ENCODE measurements at places on chromosomes 11 and 22.

DNA sequence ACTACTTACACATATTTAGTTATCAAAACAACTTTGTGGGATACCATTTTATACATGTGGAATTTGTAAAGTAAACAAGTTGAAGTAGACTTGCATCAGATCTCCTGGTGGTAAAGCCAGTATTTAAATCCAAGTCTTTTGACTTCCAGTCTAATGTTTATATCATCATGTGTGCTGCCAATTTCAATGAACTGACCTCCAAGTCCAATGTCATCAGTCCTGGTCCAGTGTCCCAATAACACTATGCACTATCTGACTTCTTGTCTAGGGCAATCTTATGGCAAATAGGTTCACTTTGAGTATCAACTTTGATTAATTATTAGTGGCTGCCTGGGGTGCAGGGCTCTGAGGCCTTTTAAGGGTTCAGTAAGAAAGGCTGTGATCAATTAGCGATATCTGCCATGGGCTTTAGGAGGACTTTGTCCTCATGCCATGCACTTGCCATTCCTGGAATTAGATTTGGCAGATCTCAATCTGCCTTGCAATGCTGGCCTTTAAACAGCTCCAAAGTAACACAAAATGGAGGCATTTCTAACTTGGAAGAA, 9.6 kb upstream of the PTS start:
- DNase-seq: no peak

GRCh38 chr11:19329970-19330369, 89.2 kb upstream of the E2F8 start:
- no peak for DNase-seq

DNA sequence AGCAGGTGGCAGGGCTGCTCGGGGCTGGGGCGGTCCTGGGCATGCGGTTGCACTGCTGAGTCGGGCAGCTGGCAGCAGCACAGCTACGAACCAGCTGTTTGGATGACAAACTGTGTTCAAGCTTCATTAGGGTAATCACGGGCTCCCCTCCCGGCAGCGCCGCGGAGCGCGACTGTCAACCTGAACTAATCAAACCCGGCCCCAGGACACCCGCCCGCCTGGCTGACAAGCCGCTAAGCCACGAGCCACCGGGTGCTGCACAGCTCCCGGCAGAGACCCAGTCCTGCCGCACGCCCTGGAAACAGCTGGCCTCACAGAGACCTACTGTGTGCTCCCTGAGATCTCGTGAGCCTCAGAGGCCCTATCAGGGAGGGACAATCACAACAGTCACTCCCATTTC, 60.6 kb upstream of the TCF20 start:
- DNase-seq: no peak

GRCh38 chr11:72746821-72747220, 5.4 kb downstream of the ARAP1 start:
- no peak for DNase-seq

DNA sequence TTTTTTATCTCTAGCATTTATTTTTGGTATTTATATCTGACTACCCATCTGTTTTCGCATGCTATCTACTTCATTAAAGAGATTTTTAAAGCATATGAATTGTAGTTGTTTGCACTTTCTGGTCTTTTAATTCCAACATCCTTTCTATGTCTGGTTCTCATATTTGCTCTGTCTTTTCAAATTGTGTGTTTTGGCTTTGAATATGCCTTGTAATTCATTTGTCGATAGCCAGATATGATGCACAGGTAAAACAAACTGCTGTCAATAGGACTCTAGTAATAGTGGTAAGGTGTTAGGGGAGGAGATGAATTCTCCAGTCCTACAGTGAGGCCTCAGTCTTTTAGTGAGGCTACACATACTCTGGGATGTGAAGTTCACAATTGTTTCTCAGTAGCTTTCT, 530.8 kb upstream of the CCDC179 start:
- no peak for DNase-seq

GRCh38 chr22:27312966-27313855, 488.3 kb downstream of the MN1 start:
- DNase-seq: no peak

DNA sequence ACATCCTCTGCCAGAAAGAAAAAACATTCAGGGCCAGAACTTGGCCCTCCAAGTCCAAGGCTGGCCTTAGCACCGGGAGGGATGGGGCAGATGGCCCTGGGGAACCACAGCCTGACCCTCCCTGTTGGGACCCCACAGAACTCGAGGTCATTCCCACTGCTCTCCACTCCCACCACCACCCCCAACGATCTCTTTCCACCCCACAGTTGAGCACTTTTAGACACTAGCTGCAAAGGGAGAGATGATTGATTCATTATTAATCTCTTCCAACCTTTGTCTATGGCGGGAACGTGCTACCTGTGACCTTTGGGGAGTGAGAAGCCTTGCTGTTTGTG, 869.7 kb downstream of the BRD1 start:
- DNase-seq: no peak
